Activated CD4-positive, alpha-beta T cell treated with anti-CD3 and anti-CD28 coated beads, Interleukin-2, amount 50 U/mL, for 48 hours (primary cell): ENCODE measurements at places on chromosomes 6 and 20.

DNA sequence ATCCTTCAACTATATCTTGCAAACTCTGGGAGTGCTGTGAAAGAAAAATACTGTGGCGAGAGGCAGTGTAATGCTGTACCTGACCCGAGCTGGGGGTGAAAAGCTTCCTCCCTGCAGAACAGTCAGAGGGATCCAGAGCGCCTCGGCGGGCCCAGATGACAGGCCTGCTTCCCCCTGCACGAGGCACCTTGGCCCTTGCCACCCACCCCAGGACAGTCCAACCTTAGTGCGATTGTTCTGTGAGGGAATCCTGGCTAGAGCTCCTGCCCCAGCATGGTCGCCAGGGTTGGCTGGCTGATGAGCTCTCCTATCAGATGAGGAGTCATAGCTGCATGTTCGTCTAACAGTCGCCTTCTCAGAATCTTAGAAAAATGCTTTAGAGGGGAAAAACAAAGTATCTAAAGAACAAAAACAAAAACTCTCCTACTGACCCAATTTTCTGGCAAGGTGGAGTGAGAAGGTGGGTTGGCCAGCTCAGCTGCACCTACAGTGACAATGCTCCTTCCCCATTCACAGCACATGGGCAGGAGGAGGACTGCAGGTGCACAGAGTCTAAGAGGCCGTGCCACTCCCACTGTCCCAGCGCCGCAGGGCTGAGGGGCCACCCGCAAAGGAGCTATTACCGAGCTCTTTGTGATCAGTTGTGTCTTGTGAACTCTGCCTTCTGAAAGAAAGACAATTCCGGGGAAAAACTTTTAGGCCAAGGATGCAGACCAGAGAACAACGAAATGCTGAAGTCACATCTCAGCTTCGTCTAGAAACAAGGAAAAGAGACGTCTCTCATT lies 28.6 kb upstream of the GPR6 start:
- no peak for DNase-seq

DNA sequence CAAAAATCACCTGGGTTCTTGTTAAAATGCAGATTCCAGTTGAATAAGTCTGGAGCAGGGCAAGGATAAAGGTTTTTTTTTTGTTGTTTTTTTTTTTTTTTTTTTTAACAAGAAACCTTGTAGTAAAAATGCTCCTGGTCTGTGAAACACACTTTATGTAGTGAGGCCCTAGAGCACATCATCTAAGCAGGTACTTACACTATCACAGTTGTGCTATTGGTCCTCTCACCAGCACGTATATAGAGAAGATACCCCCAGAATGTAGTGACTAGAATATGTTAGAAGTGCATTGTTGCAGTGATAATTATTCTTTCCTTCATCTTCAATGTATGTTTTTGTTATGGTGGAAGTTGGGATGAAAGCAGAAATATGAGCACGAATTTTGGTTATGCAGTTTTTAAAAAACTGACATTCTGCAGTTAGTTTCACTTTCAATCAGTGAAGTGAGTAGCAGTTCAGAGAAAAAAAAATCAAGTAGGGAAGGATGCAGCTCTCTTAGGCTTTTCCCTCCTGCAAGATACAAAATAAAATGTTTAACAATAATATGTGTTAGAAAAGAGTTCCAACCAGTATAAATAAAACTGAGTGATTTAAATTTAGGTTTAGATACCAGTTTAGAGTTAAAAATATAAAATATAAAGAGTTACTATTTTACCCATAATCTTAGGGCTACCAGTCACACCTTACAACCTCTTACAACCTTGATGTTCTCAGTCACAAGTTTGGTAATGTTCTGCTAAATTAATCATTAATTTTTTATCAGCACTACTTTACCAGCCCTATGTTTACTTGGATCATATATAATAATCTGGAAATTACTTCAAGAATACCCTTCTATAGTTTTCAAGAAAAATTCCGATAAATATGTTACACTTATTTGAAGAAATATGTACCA lies 9.2 kb upstream of the DEFB113 start:
- DNase-seq, result no peak

DNA sequence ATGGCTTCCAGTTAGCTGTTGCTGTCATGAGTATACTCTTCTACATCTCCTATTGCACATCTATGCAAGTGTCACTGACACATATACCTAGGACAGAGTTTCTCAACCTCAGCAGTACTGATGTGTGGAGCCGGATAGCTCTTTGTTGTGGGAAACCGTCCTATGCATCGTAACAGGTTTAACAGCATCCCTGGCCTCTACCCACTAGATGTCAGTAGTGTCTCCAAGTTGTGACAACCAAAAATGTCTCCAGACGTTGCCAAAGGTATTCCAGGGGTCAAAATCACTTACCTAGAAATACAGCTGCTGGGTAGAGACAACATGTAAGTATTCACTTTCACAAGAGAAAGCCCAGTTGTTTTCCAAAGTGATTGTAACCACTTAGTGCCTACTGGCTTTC lies 637.6 kb downstream of the RNF144B start:
- DNase-seq, result no peak

DNA sequence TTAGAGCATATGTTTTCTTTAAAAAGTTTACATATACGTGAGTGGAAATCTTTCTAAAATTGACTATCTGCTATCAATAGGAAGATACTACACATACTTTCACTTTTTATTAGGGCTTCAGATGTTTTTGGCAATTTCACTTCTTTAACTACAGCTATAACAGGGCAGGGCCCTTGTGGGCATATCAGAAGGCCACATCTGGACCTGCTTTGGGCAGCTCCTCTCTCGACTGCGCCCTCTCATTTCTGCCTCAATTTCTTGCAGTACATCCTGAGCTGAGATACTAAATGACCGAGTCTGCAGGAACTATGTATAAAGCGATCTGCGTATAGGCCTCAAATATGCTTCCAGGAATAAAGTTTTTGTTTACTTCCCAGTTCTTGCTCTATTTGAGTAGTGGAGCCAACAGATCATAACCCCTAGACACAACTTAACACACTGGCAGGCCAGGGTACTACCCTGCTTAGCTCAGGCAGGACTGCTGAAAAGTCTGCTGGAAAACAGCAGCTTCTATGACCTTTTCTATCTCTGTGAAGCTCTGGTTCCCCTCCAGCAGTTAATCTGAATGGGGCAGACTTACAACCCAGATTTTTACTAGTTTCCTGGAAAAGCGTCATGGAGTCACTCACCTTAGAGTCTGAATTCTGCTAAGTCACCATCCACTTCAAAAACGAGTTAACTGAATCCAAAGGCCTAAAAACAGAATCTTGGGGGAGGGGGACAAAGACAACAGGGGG lies 12.7 kb downstream of the GCLC start:
- no peak for DNase-seq

DNA sequence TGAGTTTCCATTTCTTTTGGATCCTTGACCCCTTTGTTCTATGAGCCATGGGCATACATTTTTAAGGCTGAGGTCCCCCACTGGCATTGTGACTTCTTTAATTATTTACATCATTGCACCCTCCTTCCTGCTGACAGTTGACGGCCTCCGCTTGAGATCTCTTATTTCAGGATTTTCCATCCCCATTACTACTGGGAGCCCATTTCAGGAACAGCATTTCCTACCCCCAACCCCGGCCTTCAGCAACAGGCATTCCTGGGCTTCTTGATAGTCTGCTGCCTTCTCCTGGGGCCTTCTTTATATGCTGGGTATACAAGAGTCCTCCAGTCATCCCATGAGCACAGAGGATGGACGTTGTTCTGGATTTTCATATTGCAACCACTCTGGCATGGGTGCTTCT lies 3.8 kb downstream of the ULBP1 start:
- DNase-seq, result no peak

- DNase-seq, result no peak
These were observed 307.1 kb upstream of the PLN start for GRCh38 chr6:118240878-118241528.

GRCh38 chr20:44660581-44660980 lies 9.1 kb upstream of the ADA start:
- no peak for DNase-seq
